ENCODE measurements at places on chromosomes 1 and 21.
A peak's percentile ranks its signal among the peaks of the same experiment; 100 is the strongest.

GRCh38 chr21:42674351-42674940 lies 21.0 kb downstream of the PDE9A start:
- DNase-seq = no peak
- peak overlapping the region; percentile 76 for H3K4me3 ChIP-seq
- H3K4me1 ChIP-seq = peaks cover 55% of the 10 kb centered on the region
- H3K27ac ChIP-seq = peak overlapping the region; percentile 35
- H3K36me3 ChIP-seq = peaks cover 6% of the 10 kb centered on the region

DNA sequence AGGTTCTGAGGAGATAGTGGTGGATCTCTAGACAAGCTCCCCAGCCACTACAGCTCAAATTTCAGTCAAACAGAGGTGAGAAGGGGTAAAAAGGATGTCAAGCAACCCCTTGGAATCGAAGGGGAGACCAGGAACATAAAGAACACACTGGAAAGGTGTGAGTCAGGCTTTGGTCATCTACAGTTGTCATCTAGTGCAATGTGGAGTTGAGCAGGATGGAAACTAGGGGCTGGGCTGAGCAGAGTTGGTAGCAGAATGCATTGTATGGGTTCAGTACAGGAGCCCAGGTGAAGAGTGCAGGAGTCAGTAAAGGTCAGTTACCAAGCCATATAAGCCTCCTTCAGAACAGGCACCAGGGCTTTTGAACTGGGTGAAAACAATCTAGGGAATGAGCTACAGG lies 52.7 kb upstream of the VAV3 start:
- no peak overlapping the region for H3K4me3 ChIP-seq
- peaks cover 7% of the 10 kb centered on the region for H3K4me1 ChIP-seq
- H3K27ac ChIP-seq = no peak overlapping the region

GRCh38 chr1:225506727-225507126 lies 78.9 kb upstream of the LBR start:
- H3K27ac ChIP-seq = no peak overlapping the region
- H3K36me3 ChIP-seq = peaks cover 26% of the 10 kb centered on the region
- peaks cover 9% of the 10 kb centered on the region for H3K4me1 ChIP-seq
- H3K4me3 ChIP-seq = no peak overlapping the region
- no peak for DNase-seq
- H3K27me3 ChIP-seq = no peaks in the 10 kb centered on the region

DNA sequence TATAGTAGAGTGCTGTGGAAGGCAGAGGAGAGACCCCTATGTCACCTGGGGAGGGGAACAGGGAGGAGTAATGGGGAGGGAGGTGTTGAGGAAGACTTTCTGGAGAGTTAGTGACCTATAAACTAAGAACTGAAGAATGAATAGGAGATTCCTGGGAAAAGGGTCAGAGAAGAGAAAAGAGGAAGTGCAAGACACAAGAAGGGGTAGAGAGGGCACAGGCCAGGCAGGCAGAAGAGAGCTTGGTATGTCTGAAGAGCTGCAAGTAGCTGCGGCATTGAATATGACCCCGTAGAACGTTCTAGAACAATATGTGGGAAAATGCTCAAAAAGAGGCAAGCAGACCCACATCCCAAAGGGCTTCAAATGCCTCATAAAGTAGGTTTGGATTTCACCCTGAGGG lies 361.2 kb downstream of the PRDM2 start:
- DNase-seq = no peak
- peaks cover 12% of the 10 kb centered on the region for H3K4me1 ChIP-seq
- no peak overlapping the region for H3K4me3 ChIP-seq

DNA sequence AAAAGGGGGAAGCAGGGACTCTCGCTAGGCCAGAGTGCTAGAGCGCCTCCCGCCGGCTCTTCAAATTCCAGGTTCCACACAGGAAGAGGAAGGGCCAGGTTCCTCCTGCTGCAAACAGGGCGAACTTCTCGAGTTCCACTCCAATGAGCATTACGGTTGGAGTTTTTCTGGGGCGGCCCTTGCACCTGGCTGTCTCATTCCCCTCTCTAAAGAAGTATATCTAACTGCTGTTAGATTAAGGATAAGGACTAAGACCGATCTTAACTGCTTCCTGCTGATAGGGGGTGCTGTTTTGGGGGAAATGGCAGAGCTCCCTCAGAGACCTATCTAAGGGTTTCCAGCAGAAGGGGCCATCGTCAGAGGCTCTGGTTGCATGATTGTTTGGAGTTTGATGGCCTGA lies 138.0 kb downstream of the RABGAP1L start:
- H3K4me3 ChIP-seq = no peak overlapping the region
- DNase-seq = no peak
- no peaks in the 10 kb centered on the region for H3K27me3 ChIP-seq
- H3K27ac ChIP-seq = no peak overlapping the region
- H3K36me3 ChIP-seq = no peaks in the 10 kb centered on the region
- no peaks in the 10 kb centered on the region for H3K4me1 ChIP-seq

- peaks cover 3% of the 10 kb centered on the region for H3K27me3 ChIP-seq
- no peak for DNase-seq
- no peak overlapping the region for H3K27ac ChIP-seq
- peaks cover 39% of the 10 kb centered on the region for H3K4me1 ChIP-seq
Measured at GRCh38 chr1:60989749-60990713, 92.3 kb upstream of the NFIA start.

- peak overlapping the region; percentile 92 for H3K27ac ChIP-seq
- peak overlapping the region; percentile 98 for H3K4me3 ChIP-seq
- peaks cover 29% of the 10 kb centered on the region for H3K4me1 ChIP-seq
- H3K36me3 ChIP-seq = no peaks in the 10 kb centered on the region
Measured at GRCh38 chr1:2228694-2229036, 546 bp downstream of the SKI start.

- peaks cover 26% of the 10 kb centered on the region for H3K27me3 ChIP-seq
- H3K4me1 ChIP-seq = no peaks in the 10 kb centered on the region
- no peak overlapping the region for H3K4me3 ChIP-seq
- no peak overlapping the region for H3K27ac ChIP-seq
- DNase-seq = no peak
- H3K36me3 ChIP-seq = no peaks in the 10 kb centered on the region
Measured at GRCh38 chr1:20033420-20033819, 36.6 kb upstream of the PLA2G5 start.

- H3K36me3 ChIP-seq = peaks cover 8% of the 10 kb centered on the region
- no peak for DNase-seq
- H3K4me3 ChIP-seq = no peak overlapping the region
- peaks cover 3% of the 10 kb centered on the region for H3K4me1 ChIP-seq
Measured at GRCh38 chr1:153771261-153771660, 3.9 kb upstream of the SLC27A3 start.

DNA sequence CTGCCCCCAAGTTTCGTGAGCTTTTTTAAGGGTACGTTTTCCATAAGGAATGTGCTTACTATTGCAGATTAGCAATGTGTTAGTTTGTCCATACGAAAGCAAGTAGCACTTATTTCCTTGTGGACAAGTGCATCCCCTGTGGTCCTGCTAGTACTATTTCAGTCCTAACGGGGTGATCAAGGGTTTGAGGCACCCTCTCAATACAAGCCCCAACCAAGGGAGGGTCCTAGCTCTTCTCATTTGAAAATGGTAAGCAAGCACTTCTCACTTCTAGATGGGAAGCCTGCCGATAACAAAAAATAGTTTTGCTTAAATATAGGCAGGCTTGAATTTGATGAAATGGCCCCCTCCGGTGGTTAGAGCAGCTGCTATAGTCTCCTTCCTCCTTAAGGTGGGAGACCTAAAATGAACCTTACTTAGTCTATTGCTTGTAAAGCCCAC lies 64.0 kb upstream of the HMCN1 start:
- H3K36me3 ChIP-seq = no peaks in the 10 kb centered on the region
- no peak overlapping the region for H3K4me3 ChIP-seq
- H3K27me3 ChIP-seq = no peaks in the 10 kb centered on the region
- no peak overlapping the region for H3K27ac ChIP-seq
- DNase-seq = no peak

Measured in type B pancreatic cell (in vitro differentiated cells).